ENCODE measurements at places on chromosomes 5 and 9.

DNA sequence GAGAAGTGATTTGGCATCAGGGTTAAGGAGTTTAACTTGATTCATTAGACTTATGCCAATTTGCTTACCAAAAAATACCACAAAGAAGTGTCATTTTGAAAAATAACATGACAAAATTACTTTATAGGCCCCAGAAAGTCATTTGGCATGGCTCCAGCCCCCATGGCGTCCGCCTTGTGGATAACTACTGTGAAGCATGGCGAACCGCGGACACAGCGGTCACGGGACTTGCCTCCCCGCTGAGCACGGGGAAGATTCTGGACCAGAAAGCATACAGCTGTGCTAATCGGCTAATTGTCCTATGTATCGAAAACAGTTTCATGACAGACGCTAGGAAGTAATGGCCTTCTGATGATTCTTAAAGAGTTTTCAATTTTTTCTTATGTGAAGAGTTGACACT lies 35.4 kb upstream of the TGFBR1 start:
- no peak for DNase-seq

DNA sequence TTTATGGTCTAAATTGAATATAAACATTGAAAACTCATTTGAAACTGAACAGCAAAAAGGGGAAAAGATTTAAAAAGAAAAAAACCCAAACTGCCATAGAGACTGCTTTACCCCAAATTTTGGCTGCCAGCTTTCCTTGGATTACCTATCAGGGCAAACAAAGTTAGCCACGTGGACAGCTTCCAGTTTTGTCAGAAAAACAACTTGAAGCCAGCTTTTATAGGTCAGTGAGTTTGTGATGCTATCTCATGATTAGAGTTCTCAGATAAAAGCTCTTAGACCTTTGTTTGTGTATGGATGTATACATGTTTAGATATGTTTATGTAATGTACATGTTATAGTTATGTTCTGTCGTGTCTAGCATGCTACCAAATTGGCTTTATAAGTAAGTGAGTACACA lies 16.1 kb downstream of the FBP2 start:
- no peak for DNase-seq

DNA sequence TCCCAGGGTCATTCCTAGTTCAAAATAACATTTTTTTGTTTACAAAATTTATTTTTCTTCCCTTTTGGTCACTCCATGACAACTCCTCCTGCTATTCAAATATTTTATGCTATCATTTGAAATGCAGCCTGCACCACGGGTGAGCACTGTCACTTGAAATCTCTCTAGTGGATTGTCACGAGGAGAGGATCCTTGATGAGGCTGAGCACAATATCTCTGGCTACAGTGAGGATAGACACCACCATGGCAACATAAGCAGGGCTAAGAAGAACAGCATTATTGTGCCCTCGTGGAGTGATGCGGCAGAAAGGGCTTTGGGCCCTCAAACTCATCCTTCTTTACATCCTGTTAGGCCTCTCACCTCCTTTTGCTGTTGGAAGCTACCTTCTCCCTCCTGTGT lies 321.9 kb downstream of the RAB3C start:
- DNase-seq = no peak

- DNase-seq = no peak
Measured at GRCh38 chr5:134462761-134463160, 51.1 kb upstream of the CDKN2AIPNL start.

DNA sequence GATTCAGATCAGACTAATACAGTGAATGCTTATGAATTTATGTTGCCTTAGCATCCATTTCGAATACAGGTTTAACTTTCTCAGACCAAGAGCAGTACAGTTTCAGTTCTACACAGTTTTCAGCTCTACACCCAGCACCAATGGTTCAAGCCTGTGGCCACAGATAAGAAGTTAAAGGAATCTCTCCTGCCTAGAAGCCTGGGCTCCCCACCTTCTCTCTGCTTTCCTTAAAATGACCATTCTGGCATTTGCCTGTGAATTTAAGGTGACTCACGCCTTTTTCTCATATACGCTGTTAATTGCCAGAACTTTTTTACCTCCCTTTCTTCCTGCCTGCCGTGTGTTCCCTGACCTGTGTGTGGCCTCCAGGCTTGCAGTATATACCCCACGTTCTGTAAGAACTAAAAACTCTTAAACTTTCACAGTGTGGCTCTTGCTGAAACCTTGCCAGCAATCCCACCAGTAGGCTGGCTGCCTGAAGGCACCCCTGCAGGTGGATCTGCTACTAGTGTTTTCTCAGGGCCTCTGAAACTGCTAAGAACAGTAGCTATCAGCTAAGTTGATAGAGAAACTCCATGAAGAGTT lies 692.8 kb upstream of the CDH18 start:
- no peak for DNase-seq

- DNase-seq = peak; percentile 78
Measured at GRCh38 chr5:139342423-139342723, 719 bp downstream of the PAIP2 start.
